ENCODE measurements at places on chromosomes 4 and X.
A peak's percentile ranks its signal among the peaks of the same experiment; 100 is the strongest.

GRCh38 chr4:71184195-71184781, 154.5 kb upstream of the SLC4A4 start:
- DNase-seq, result peak; percentile 6

DNA sequence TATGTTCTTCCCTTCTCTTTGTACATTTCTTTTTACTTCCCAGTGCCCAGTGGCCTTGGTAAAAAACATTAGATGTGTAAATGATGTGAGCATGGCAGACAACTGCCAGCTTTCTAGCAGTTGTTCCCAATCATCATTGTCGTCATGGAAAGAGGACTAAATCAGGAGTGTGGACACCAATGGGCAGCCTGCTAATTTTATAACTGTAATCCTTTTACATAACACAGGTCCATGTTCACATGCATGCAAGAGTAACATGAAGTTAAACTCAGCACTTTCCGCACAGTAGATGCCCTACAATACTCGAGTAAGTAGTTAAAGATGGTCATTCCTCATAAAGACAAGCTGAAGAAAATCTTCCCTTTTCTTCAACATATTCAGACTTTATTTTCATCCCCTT, 23.4 kb upstream of the G3BP2 start:
- no peak for DNase-seq

DNA sequence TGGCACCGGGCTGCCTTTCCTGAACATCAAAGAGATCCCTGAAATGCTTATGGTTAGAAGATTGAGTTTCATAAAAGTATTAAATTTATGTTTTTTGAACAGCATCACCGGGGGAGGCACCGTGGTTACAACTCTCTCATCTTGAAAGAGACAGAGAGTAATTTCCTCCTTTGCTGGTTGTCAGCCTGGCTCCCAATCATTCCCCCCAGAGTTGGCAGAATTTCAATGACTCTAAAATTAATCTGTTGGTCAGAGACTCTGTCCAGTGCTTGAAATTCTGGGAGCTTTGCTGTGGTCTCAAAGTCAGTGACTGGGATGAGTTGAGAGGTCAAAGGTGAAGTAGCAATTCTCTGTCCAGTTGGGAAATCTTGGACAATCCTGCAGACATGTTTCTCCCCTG, 135.9 kb downstream of the RAB28 start:
- DNase-seq, result no peak

DNA sequence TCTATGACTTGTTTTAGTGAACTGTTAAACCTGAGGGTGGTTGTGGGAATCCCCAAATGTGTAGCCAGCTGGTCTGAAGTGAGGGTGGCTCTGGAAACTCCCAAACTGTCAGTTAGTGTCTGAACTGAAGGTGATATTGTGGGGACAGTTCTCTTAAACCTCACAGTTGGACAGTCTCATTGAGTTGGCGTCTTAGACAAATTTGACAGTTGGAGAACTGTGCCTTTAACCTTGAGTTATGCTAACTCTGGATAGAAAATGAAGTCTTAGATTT, 20.7 kb upstream of the CTSO start:
- DNase-seq, result no peak

DNA sequence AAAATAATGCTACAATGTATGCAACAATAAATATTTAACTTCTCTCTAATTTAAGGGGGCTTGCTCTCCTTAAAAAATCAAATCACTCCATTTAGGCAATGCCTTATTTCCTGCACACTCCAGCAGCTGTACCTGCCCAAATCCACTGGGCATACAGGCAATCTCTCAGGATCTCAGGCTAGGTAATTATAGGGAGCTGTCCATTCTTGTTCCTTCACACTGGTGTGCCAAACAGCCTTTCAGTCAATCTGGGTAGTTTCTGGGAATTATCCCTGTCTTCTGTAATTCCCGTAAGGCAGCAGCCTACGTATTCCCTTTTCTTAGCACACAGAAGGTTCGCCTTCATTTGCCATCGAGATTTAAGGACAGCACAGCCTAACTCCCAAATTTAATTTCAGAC, 922.6 kb upstream of the SLIT2 start:
- no peak for DNase-seq

DNA sequence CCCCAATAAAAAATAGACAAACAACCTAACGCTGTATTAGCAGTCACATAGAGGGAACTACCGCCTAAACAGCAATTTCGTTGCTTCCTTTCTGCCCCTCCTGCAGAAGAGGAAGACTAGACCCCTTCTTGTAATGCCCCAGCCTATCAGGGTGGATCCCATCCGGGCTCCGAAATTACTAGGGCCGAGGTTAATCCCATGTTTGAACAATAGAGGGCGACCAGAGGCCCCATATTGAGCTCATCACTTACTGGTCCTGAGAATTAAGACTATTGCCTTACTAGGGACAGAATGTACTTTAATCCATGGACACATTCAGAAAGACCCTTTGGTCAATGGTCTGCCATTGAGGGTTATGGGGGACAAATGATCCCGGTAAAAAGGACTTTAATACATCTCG, 11.8 kb upstream of the ZNF630 start:
- no peak for DNase-seq

All from activated CD8-positive, alpha-beta memory T cell treated with anti-CD3 and anti-CD28 coated beads for 1 hour (primary cell).